ENCODE measurements at places on chromosomes 4 and X. TPM values are rescaled to one million over a fixed set of nuclear protein-coding genes. Genes with fewer than 3 reads are reported as not detected.

- H3K4me3 ChIP-seq = no peak overlapping the region
- no peaks in the 10 kb centered on the region for H3K36me3 ChIP-seq
- H3K4me1 ChIP-seq = peaks cover 11% of the 10 kb centered on the region
- H3K27ac ChIP-seq = no peak overlapping the region
- no peak for DNase-seq
Observed at GRCh38 chr4:113943863-113944262, 35.6 kb downstream of the ARSJ start.

DNA sequence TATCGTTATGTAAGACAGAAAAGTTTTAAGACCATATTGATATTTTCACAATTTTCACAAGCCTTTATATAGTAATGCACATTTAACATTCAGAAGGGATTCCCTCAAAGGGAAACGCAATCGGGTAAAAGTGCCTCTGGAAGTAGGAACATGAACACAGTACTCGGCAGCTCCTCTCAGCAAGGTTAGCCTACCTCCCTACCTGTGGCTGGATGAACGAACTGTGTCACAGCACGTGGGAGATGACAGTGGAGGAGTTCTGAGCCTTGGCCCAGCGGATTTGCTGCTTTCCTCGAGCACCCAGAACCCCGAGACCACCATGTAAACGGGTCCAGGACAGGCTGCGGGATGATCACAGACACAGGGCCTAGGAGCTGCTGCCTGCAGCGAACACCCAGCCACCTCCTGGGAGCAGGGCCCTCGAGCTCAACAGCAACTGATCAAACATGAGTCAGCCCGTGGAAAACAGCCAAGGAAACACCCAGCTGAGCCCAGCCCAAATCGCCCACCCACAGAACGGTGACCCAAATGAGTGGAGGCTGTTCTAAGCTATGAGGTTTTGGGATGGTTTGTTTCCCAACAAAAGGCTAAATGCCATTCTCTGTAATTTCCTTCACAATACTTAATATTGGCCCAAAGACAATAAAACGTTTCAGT, 30.4 kb downstream of the FAT1 start:
- no peak overlapping the region for H3K4me3 ChIP-seq
- no peak overlapping the region for H3K27ac ChIP-seq
- H3K36me3 ChIP-seq = peaks cover 28% of the 10 kb centered on the region
- no peak for DNase-seq
- peaks cover 30% of the 10 kb centered on the region for H3K4me1 ChIP-seq

GRCh38 chr4:33737726-33738125, 2506.6 kb downstream of the ARAP2 start:
- H3K4me3 ChIP-seq = no peak overlapping the region
- no peaks in the 10 kb centered on the region for H3K27me3 ChIP-seq
- no peak overlapping the region for H3K27ac ChIP-seq
- peaks cover 2% of the 10 kb centered on the region for H3K36me3 ChIP-seq
- no peak for DNase-seq
- H3K4me1 ChIP-seq = peaks cover 18% of the 10 kb centered on the region

DNA sequence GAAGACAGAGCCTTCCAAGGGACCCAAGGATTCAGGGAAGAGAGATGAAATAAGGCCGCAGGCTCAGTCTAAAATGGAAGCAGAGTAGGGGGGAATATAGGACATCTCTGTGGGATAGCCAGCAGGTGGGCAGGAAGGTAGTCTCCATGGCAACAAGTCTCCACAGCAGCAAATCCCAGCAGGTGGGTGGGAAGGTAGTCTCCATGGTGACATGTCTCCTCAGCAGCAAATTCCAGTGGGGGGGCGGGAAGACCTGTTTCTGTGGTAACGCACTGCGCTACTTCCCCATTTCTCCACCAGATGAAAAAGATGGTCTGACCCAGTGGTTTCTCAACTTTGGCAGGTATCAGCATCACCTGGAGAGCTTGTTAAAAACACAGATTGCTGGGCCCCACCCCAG, 18.3 kb downstream of the NLGN3 start:
- no peak overlapping the region for H3K27ac ChIP-seq
- no peak for DNase-seq
- no peaks in the 10 kb centered on the region for H3K4me1 ChIP-seq
- H3K36me3 ChIP-seq = no peaks in the 10 kb centered on the region

GRCh38 chr4:114562176-114562904, 36.3 kb upstream of the UGT8 start:
- DNase-seq = no peak
- H3K4me1 ChIP-seq = no peaks in the 10 kb centered on the region
- H3K27me3 ChIP-seq = no peaks in the 10 kb centered on the region
- peaks cover 2% of the 10 kb centered on the region for H3K36me3 ChIP-seq
- no peak overlapping the region for H3K27ac ChIP-seq

- no peaks in the 10 kb centered on the region for H3K27me3 ChIP-seq
- H3K4me1 ChIP-seq = peaks cover 41% of the 10 kb centered on the region
- H3K4me3 ChIP-seq = no peak overlapping the region
- no peak overlapping the region for H3K27ac ChIP-seq
Observed at GRCh38 chrX:44957848-44958247, 84.9 kb downstream of the KDM6A start.

- H3K27me3 ChIP-seq = no peaks in the 10 kb centered on the region
- no peak for DNase-seq
- H3K27ac ChIP-seq = no peak overlapping the region
- H3K36me3 ChIP-seq = peaks cover 26% of the 10 kb centered on the region
Observed at GRCh38 chr4:6681191-6681590, 12.5 kb upstream of the S100P start.

DNA sequence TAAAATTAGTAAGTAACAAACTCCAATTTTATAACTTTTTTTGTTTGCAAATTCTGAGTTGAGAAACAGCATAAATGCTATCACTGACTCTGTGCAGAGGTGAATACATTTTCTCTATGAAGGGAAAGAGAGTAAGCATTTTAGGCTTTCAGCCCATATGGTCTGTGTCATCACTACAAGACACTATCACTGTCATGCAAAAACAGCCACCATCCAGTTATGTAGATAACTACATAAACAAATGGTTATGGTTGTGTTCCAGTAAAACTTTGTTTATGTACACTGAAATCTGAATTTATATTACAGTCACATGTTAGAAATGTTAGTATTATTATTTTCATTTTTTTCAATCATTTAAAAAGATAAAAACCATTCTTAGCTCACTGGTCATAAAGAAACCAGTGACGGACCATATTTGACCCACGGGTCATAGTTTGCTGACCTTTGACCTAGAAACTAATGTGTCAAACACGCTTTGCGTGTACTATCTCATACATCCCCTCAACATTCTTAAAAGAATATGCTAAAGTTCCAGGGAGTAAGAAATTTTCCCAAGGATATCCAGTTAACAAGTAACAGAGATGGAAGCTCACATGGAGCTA, 29.1 kb downstream of the RASGEF1B start:
- H3K4me1 ChIP-seq = peaks cover 9% of the 10 kb centered on the region
- DNase-seq = no peak
- H3K4me3 ChIP-seq = no peak overlapping the region

GRCh38 chr4:4302416-4302815, 12.4 kb downstream of the ZBTB49 start:
- H3K27ac ChIP-seq = no peak overlapping the region
- no peak overlapping the region for H3K4me3 ChIP-seq
- peaks cover 10% of the 10 kb centered on the region for H3K36me3 ChIP-seq
- DNase-seq = peak; percentile 10
- no peaks in the 10 kb centered on the region for H3K4me1 ChIP-seq

- no peak for DNase-seq
- peaks cover 47% of the 10 kb centered on the region for H3K4me1 ChIP-seq
- H3K27ac ChIP-seq = peak overlapping the region; percentile 90
- H3K27me3 ChIP-seq = no peaks in the 10 kb centered on the region
- H3K36me3 ChIP-seq = peaks cover 17% of the 10 kb centered on the region
- peak overlapping the region; percentile 43 for H3K4me3 ChIP-seq
Observed at GRCh38 chr4:168849997-168850396, 160.1 kb downstream of the CBR4 start.

DNA sequence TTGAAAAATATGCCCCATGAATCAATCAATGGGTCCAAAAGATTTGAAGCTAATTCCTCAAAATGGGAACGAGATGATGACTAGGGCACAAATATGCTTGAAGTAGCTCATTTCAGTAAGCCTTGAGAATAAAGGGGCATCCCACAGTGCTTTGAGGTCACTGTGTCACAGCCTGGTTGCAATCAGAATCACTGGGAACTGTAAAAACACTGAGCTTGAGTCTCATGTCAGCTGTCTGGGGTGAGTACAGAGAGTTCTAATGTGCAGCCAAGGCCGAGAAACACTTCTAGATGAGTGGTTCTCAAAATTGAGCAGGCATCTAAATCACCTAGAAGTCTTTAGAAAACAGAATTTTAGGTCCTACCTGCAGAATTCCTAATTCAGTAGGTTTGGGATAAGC, 120.5 kb upstream of the EGFL6 start:
- no peak for DNase-seq
- H3K4me3 ChIP-seq = no peak overlapping the region

- no peak overlapping the region for H3K4me3 ChIP-seq
- no peak overlapping the region for H3K27ac ChIP-seq
- no peak for DNase-seq
Observed at GRCh38 chr4:98319021-98319420, 57.8 kb downstream of the RAP1GDS1 start.

GRCh38 chrX:76977452-76977851, 469.7 kb upstream of the FGF16 start:
- H3K27me3 ChIP-seq = no peaks in the 10 kb centered on the region
- H3K4me1 ChIP-seq = no peaks in the 10 kb centered on the region
- H3K4me3 ChIP-seq = no peak overlapping the region
- H3K27ac ChIP-seq = no peak overlapping the region
- no peaks in the 10 kb centered on the region for H3K36me3 ChIP-seq

The CT55 gene
- 0.34 TPM for total RNA-seq

The RP2 gene
- total RNA-seq = 8.7 TPM

The AFP gene
- 0.25 TPM for total RNA-seq

The SPINK2 gene
- total RNA-seq = not detected

The GYPB gene
- not detected for total RNA-seq
